ENCODE measurements at places on chromosomes 1 and 21. TPM values are rescaled to one million over a fixed set of nuclear protein-coding genes. Genes with fewer than 3 reads are reported as not detected.

DNA sequence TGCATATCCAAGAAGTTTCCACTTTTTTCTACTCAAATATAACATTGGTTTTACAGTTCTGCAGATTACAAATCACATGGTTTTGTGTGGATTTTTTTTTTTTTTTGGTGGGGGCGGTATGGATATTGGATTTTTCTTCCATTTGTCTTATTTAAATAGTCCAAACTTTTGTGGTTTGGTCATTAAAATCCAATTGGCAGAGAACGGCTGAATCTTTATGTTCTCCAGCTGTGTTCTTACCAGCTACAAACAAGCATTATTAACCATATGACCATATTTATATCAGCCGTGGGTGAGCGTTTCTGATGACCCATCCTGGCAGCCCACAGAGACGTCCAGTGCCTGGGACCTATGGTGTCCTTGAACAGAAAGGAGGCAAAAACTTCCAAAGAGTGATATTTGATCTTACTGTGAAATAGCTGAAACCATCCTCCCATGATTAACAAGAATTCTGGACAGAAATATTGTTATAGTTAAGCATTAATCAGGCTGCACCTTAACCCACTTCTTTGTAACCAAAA, 200.4 kb downstream of the LYPLAL1 start:
- no peak overlapping the region for H3K4me3 ChIP-seq
- H3K36me3 ChIP-seq: no peaks in the 10 kb centered on the region
- no peaks in the 10 kb centered on the region for H3K4me1 ChIP-seq
- H3K27ac ChIP-seq: no peak overlapping the region

DNA sequence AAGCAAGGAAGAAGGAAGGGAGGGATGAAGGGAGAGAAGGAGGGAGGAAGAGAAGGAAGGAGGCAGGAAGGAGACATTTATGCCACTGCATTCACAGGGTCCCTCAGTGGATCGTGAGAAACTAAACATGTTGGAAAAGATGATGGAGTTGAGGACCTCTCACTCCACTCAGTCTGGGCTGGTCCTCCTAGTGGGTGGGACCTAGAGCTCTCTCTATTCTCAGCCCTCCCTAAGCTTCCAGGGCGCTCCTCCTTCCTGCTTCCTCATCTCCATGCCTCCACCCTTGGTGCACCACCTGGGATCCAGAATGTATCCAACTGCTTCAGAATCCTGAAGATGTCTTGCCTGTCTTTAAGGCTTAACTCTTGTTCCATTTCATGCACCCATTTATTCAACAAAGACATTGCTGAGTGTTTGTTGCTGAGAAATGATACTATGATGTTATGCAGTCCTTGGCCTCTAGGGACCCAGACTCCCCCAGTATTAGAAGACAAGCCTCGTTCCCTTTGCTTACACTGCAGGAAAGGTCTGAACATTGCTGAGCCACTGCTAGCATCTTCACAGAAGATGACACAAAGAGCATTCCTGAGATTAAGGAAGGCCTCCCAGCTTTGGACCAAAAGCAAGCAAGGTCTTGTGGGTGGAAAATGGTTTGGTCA, 88.5 kb downstream of the BEND5 start:
- DNase-seq: no peak
- no peaks in the 10 kb centered on the region for H3K4me1 ChIP-seq
- H3K27me3 ChIP-seq: 0 out of 2 replicates have a peak, but pooled peaks cover 3% of the 10 kb centered on the region
- H3K36me3 ChIP-seq: no peaks in the 10 kb centered on the region

GRCh38 chr1:1039145-1039910, 19.4 kb downstream of the AGRN start:
- H3K36me3 ChIP-seq: peaks cover 32% of the 10 kb centered on the region
- DNase-seq: no peak
- no peak overlapping the region for H3K4me3 ChIP-seq
- peaks cover 9% of the 10 kb centered on the region for H3K4me1 ChIP-seq
- no peaks in the 10 kb centered on the region for H3K27me3 ChIP-seq

- H3K4me1 ChIP-seq: peaks cover 15% of the 10 kb centered on the region
- no peak for DNase-seq
- no peak overlapping the region for H3K4me3 ChIP-seq
- H3K27me3 ChIP-seq: peaks cover 7% of the 10 kb centered on the region
- no peaks in the 10 kb centered on the region for H3K36me3 ChIP-seq
Measured at GRCh38 chr1:234316937-234317336, 56.3 kb upstream of the COA6 start.

DNA sequence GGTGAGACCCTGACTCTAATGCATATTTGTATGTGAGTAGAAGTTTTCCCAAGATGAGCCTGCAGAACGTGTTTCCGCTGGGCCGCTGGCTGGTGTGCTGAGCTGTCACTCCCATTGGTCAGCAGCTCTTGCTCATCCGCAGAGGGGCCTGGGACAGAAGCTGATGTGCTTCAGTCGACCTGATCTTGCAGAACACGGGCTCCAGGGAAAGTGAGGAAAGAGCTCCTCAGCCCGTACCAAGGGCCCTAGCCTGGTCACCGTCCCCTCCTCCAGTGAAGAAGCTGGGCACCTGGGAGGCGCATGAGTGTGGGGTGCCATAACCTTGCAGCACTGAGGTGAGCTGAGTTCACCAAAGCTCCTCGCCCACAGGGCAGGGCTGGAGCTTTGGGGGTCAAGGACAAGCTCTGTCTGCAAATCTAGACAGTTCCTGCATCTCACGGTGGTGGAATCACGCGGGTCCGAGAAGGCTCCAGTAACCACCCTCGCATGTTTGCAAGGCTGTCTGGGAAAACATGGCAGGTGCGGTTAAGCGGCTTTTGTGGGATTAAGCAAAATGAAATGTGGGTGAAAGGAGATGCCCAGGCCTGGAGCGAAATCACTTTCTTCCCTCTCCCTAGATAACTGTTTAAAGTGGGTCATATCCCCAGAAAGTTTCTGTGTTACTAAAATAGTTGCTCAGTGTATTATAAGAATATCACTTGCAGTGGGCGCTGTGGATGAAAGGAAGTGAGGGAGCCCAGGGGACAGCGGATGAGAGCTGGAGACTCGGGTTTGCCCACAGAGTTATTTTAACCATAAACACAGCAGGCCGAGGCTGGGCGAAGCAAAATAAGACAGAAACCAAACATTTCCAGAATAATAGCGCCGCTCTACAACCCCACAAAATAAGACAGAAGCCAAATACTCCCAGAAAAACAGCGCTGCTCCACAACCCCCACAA, 33.1 kb upstream of the LRRC3 start:
- no peaks in the 10 kb centered on the region for H3K27me3 ChIP-seq
- H3K4me3 ChIP-seq: no peak overlapping the region
- no peak overlapping the region for H3K27ac ChIP-seq
- no peaks in the 10 kb centered on the region for H3K4me1 ChIP-seq

DNA sequence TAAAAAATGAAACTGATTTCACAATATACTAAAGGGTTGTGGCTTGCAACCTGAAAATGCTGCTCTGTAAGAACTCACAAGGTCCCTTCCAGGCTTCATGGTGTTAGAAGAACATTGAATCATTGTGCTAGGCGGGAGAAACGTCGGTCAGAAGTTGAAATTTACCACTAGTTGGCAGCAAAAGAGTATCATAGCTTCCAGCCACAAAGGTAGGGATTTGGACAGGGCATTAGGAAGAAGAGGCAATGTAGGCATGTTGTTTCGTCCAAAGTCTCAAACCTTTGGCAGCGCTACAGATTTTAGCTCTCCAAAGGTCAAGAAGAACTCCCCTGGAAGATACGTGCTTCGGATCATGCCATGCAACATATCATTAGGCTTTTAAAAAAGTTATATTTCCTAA, 62.5 kb upstream of the ZP4 start:
- no peak overlapping the region for H3K4me3 ChIP-seq
- H3K36me3 ChIP-seq: no peaks in the 10 kb centered on the region
- no peak for DNase-seq

DNA sequence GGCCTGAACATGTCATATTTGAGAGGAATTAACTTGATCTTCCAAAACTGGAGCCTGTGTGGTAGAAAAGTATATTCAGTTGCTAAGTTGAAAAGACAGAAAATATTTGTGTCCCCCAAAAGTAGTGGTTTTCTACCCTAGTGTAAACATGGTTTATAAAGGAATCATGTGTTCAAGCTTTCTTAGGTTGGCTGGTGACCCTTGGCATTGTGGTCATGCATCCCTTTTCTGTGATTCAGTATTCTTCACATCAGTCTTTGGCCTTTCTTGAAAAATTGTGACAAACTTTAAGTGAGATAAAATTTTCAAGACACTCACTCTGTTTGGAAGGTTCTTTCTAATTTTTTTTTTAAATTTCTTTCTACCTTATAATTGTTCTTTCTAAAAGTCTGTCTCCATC, 193.2 kb downstream of the DHRS3 start:
- H3K27ac ChIP-seq: no peak overlapping the region
- peaks cover 19% of the 10 kb centered on the region for H3K4me1 ChIP-seq
- no peak overlapping the region for H3K4me3 ChIP-seq

DNA sequence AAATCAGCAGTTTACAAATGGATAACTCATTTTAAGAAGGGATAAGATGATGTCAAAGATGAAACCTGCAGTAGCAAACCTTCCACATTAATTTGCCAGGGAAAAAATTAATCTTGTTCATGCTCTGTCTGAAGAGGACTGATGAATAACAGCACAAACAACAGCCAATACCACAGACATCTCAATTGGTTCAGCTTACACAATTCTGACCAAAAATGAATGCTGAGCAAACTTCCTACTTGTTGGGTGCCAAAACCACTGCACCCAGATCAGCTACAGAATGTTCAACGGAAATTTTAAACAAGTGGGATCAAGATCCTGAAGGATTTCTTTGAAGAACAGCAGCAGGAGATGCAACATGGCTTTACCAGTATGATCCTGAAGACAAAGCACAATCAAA, 98.3 kb downstream of the COQ8A start:
- no peak for DNase-seq
- peaks cover 24% of the 10 kb centered on the region for H3K36me3 ChIP-seq
- no peak overlapping the region for H3K27ac ChIP-seq
- no peak overlapping the region for H3K4me3 ChIP-seq

GRCh38 chr1:87362063-87362833, 33.6 kb downstream of the LMO4 start:
- no peaks in the 10 kb centered on the region for H3K27me3 ChIP-seq
- H3K4me3 ChIP-seq: no peak overlapping the region
- H3K27ac ChIP-seq: no peak overlapping the region
- H3K36me3 ChIP-seq: no peaks in the 10 kb centered on the region

DNA sequence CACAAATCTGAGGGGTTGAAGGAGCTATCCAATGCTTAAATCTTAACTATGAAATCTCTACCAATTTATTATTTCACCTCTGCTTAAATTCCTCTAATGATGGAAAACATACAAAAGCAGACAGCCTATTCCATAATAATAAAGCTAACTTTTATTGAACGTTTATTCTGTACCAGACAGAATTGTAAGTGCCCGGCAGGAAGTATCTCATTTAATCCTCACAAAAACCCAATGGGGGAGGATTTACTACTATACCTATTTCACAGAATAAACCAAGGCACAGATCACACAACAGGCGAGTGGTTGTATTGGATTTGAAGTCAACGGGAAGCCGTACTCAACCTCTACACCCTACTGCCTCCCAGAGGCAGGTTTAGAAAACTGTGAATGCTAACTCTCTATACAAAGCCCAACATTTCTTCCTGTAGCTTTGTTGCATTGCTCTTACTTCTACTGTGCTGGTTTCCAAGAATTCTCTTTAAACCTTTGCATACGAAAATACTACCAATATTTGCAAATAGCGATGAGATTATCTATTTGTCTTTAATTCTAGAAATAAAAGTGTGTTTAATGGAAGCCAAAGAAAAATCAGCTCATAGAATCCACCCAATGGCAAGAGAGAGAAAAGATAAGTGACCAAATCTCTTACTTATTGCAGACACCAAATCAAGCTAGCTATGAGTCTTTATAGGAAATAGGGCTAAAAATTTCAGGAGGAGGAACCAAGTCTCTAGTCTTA, 33.5 kb upstream of the C1orf53 start:
- no peaks in the 10 kb centered on the region for H3K4me1 ChIP-seq
- DNase-seq: peak; percentile 31
- no peaks in the 10 kb centered on the region for H3K36me3 ChIP-seq
- H3K4me3 ChIP-seq: no peak overlapping the region
- no peaks in the 10 kb centered on the region for H3K27me3 ChIP-seq

- H3K27me3 ChIP-seq: no peaks in the 10 kb centered on the region
- no peaks in the 10 kb centered on the region for H3K36me3 ChIP-seq
- no peaks in the 10 kb centered on the region for H3K4me1 ChIP-seq
- no peak overlapping the region for H3K27ac ChIP-seq
- no peak for DNase-seq
- H3K4me3 ChIP-seq: no peak overlapping the region
Measured at GRCh38 chr1:57908147-57908890, 484.5 kb upstream of the DAB1 start.

DNA sequence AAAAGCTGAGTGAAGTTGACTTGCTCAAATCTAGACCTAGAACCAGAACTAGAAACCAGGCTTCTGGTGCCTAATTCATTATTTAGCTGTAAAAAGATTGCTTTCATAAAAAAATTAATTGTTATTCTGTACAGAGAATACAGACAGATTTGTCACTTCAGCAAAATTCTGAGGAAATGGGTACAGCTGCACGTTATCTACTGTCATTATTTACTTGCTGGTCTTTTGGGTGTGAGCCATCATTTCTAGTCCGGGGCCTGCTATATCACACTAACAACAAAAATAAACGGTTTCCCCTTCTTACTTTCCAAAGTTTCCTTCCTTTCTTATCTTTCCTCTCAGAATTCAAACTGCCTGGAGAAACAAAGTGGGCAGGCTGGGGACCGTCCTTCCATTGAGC, 68.3 kb downstream of the PTGER3 start:
- 0 out of 2 replicates have a peak, but pooled peaks cover 2% of the 10 kb centered on the region for H3K27me3 ChIP-seq
- no peak overlapping the region for H3K27ac ChIP-seq
- no peak for DNase-seq
- no peak overlapping the region for H3K4me3 ChIP-seq

Gene SPRR2B
- not detected for total RNA-seq

DNA sequence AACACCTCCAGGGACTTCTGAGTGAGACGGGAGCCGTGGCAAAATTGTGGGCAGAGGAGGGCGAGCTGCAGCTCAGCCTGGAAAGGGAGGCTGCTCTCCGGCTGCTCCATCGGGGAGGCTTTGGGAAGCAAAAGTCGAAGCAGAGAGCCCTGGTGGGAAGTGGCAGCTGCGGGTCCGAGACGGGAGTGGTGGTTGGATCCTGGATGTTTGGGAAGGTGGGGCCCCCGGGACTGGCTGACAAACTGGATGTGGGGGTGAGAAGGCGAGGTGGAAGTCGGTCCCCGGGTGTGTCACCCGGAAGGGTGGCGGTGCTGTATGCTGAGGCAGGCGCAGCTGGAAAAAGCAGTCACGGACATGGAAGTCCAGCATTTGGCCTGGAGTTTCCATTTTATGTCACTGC, 52.1 kb downstream of the KCNAB2 start:
- peaks cover 9% of the 10 kb centered on the region for H3K4me1 ChIP-seq
- no peak overlapping the region for H3K4me3 ChIP-seq
- DNase-seq: no peak
- no peaks in the 10 kb centered on the region for H3K36me3 ChIP-seq
- H3K27me3 ChIP-seq: no peaks in the 10 kb centered on the region
- no peak overlapping the region for H3K27ac ChIP-seq

- H3K36me3 ChIP-seq: 0 out of 2 replicates have a peak, but pooled peaks cover 13% of the 10 kb centered on the region
- DNase-seq: no peak
- no peaks in the 10 kb centered on the region for H3K4me1 ChIP-seq
- no peak overlapping the region for H3K4me3 ChIP-seq
Measured at GRCh38 chr1:43913666-43914360, 19.8 kb upstream of the ARTN start.

- H3K27ac ChIP-seq: no peak overlapping the region
- DNase-seq: no peak
Measured at GRCh38 chr1:95730986-95731385, 497.0 kb downstream of the RWDD3 start.

Gene SMCP
- total RNA-seq: not detected
